ENCODE measurements at places on chromosomes 4 and X.
A peak's percentile ranks its signal among the peaks of the same experiment; 100 is the strongest.

GRCh38 chr4:25914670-25915352, 791 bp downstream of the SMIM20 start:
- DNase-seq = no peak

- DNase-seq = no peak
These were observed 327.0 kb upstream of the DKK2 start for GRCh38 chr4:107363125-107363524.

GRCh38 chr4:152500800-152501434, 35.0 kb downstream of the FBXW7 start:
- DNase-seq = peak; percentile 37

DNA sequence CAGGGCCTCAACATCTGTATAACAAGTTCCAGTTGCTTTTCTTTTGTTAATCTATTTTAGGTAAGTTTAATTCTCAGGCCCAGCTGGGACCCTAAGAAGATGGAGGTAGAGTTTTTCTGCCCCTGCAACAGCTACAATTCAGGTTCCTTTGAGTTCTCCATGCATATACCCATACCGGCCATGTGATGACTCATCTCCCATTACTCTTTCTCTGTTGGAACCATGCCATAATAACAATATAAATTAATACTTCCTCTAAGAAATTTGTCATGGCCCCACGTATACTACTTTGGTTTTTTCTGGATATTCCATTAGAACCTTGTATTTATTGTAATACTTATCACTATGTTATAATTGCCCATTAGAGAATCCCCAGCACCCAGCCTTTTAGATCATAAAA, 1.3 kb upstream of the INTU start:
- peak; percentile 63 for DNase-seq

DNA sequence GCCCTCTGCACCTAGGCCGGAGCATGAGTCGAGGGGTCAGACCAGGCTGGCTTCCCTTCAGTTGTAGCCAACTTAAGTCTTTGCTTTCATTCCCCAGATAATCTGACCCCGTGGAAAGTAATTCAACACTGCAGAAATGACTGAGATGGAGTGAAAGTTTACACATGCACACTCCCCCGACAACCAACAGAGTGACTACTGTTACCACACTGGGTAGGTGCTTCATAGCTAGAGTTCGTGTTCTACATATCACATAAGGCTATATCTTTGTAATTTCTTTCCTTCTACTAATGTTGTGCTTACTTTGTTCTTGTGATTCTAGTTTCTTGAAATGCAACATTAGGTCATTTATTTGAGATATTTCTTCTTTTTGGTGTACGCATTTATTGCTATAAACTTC, 7.2 kb upstream of the CTAG2 start:
- no peak for DNase-seq

GRCh38 chr4:55329012-55329411, 17.0 kb upstream of the SRD5A3 start:
- no peak for DNase-seq

- no peak for DNase-seq
These were observed 176.5 kb downstream of the AR start for GRCh38 chrX:67720344-67720743.

DNA sequence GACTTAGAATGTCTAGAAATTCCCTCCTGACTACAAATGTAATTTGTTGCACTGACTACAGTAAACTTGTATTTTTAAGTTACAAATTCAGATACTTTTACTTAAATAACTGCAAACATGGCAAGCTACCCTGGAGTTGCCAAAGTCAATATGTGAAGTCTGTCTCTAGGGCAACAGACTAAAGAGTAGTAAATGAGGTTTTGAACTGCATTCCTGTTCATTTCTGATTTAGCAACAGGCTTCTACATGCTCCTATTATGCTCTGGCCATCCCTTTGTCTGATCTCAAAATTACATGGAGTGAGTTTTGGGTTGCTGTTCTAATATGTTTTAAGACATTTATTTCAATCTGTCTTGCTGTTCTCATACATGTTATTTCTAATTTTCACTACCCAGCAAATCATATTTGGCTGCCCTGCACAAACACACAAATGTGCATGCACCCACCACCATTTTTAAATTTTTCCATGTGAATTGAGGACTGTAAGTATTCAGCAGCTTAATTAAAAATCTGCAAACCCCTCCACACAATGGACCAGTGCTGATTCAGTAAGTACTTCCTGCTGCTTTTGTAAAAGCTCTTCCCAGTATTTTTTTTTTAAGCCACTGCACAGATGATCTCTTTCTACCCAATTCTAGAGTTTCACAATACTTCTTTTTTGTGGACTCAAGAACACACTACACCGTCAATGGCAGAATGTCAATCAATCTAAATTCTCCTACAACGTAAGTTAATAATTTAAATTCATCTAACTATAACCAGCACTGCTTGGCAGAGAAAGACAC, 26.7 kb downstream of the SH3RF1 start:
- DNase-seq = peak; percentile 40

- no peak for DNase-seq
These were observed 618.1 kb downstream of the PPP4R3C start for GRCh38 chrX:26845056-26845455.

- peak; percentile 49 for DNase-seq
These were observed 659.7 kb downstream of the CENPC start for GRCh38 chr4:66885501-66886165.

GRCh38 chr4:53653484-53654053, 62.3 kb upstream of the LNX1 start:
- no peak for DNase-seq

DNA sequence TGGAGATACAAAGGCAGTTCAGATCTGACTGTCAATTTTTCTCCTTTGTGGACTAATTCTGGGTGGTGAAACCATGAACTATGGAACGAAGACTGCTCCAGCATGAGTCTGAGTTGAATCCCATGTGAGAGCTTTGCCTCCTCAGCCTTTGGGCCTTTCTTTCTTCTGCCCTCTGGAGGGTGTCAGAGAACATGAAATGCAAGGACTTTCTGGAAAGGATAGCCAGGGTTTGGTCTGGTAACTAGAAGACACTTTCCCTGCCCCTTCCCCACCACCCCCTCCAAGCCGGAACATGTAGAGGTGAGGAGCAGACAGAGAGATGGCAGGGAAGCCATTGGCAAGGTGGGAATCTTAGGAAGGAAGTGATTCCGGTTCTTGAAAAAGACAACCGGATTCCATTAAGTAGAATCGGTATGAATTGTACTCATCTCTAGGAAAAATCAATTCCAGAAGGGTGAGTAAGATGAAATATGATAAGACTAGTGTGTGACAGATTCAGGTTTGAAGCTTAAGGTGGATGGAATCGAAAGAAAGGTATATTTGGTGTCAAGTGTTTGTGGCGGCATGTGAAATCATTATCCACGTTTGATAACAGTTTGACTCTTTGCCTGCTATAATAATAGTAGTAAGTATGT, 19.0 kb downstream of the FHL1 start:
- DNase-seq = no peak

DNA sequence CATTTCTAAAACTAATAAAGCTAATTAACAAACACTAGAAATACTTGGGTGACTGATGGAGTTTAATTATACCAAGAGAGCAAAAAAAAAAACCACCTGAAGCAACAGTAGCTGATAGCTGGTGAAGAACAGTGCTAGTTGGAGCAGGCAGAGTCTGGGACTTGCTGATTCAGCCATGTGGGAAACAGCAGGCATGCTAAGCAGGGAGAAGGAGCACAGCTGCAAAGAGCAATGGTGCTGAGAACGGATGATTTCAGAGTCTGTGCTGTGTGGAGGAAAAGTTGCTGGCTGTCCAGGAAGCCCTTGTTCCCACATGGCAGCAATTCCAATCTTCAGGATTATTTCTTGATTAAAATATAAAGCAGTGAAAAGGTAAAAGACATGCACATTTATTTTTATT, 68.8 kb downstream of the NPY1R start:
- peak; percentile 3 for DNase-seq

DNA sequence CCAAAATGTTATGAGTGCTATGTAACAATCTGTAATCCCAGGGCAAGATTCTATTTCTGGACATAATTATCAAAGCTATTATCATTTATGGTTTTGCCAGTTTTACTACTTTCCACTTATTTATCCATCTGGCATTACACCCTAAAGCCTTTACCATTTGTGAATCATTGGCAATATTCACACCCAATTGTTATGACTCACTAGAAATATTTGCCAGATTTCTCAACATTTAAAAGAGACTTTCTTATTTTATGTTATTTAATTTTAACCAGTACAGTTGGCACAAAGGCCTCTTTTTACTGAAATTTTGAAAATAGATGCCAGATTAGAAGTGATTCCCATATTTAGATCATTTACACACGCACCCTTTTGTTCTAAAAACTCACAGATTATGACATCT, 242.7 kb upstream of the WDFY3 start:
- DNase-seq = peak; percentile 47

DNA sequence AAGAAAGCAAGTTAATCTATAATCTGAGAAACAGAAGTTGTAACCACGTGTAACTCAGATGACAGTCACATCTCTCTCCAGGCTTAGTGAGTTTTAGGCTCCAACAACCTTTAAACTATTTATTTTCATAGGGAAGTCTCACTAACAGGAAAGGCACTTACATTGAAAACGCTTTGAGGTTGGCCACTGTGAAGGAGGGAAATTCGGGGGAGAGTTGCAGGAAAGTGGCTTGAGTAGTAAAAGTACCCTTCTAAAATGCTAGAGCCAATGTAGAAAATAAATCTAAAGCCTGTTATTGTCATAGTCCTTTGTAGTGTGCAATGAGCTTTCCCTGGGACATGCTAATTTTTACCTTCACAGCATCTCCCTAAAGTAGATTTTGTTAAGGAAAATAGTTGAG, 995 bp upstream of the NFXL1 start:
- no peak for DNase-seq

- DNase-seq = peak; percentile 25
These were observed 3.4 kb downstream of the SPATA4 start for GRCh38 chr4:176191974-176192373.

GRCh38 chrX:17501746-17502145, 126.7 kb downstream of the NHS start:
- DNase-seq = no peak

GRCh38 chr4:8104491-8105305, 53.9 kb downstream of the ABLIM2 start:
- DNase-seq = no peak

GRCh38 chrX:66676413-66676812, 37.5 kb upstream of the EDA2R start:
- DNase-seq = peak; percentile 64

DNA sequence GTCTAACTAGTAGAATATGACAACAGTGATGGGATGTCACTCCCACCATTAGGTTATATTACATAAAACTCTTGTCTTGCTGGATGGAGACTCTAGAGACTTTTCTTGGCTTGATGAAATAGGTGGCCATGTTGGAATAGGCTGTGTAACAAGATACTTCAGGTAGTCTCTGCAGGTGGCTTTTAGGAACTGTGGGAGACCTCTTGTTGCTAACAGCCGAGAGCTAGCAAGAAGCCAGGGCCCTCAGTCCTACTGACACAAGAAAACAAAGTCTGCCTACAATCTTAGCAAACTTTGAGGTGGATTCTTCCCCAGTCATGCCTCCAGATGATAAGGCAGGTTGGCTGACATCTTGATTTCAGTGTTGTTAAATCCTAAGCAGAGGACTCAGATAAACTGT, 72.5 kb downstream of the GNL3L start:
- no peak for DNase-seq

DNA sequence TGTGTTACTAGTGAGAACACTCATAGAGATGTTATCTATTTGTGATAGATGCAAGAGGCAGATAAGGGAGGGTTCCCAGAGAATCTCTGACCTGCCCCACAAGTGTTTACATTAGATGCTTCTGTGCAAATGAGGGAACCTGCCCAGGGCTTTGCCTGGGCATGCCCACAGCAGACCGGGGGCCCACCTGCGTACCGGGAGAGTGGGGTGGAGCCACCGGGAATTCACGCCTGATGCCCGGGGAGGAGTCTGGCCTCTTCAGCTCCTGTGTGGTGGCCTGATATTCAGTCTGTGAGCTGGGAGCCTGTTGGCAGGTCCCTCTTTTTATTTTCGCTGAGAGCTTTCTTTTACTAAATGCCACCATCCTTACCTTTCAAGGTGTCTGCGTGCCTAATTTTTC, 155.7 kb downstream of the SNCA start:
- DNase-seq = peak; percentile 95
